ENCODE measurements at places on chromosomes 6 and 20. TPM values are rescaled to one million over a fixed set of nuclear protein-coding genes. Genes with fewer than 3 reads are reported as not detected.

FOXP4 gene
- total RNA-seq = 21.6 TPM

PLN gene
- total RNA-seq = not detected

ARHGAP18 gene
- 5.2 TPM for total RNA-seq

PHACTR1 gene
- total RNA-seq = not detected

CRISP3 gene
- not detected for total RNA-seq

HSPA1L gene
- total RNA-seq = 2.1 TPM

TRAPPC3L gene
- not detected for total RNA-seq

GJA10 gene
- not detected for total RNA-seq
